ENCODE measurements at places on chromosomes 4 and X.

DNA sequence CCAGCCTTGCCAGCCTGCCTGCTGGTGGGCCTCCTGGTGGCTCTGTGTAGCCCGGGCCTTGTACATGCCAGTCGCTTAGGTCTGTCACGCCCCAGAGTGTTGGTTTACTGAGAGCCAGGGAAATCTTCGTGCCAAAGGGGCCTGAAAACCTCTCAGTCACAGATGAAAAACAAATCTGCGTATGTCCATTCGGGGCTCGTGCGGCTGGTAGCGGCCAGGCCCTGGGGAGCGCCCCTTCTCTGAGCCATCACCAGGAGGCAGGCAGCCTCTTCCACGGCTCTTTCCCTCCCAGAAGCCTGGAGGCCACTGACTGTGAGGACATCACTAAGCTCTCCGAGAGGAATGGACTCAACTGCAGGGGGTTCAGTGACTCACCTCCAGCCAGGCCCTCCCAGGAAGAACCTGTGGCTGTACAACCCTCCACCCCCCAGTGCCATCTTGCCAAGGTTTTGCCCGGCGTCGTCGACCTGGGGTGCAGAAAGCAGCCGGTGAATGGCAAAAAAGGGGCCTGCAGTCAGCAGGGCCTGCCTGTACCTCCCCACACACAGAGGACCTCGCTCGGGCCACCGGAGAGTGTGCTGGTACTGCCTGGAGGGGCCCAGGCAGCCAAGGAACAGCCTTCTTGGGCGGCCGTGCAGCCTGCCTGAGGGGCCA lies 162.2 kb downstream of the BCOR start:
- no peak for DNase-seq

DNA sequence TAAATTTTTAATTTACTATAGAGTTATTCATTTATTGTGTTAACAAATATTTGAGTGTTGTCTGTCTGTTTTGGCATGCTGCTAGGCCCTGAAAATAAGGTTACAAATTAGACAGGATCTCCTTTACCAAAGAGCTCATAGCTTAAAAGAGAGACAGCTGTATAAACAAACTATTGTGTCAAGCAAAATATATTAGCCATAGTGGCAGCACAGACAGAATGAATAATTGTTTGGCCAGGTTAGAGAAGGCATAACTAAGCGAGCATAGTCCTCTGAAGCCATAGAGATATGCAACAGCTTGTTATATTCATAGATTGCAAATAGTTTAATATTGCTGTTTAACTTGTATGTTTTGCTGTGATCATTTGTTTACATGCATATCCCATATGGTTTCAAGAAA lies 66.7 kb upstream of the NDUFC1 start:
- DNase-seq = no peak

- DNase-seq = no peak
Observed at GRCh38 chrX:151773434-151773833, 38.9 kb downstream of the CNGA2 start.

DNA sequence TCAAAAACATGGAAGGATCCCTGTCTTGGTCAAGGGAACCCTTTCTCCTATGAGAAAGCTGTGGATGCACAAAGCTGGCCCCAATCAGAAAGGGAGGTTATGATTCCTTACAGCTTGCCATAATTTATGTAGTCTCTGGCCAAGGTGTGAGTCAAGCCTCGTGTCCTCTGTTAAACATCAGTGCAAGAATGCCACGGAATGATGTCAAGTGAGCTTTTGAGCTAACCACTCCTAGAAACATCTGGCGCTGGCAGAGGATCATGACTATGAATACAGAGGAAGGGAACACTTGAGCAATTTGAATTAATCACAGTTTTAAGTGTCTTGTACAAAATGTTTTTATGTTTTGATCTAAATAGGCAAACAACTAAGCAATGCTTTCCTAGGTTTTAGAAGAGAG lies 51.5 kb upstream of the RAP2C start:
- DNase-seq = no peak

DNA sequence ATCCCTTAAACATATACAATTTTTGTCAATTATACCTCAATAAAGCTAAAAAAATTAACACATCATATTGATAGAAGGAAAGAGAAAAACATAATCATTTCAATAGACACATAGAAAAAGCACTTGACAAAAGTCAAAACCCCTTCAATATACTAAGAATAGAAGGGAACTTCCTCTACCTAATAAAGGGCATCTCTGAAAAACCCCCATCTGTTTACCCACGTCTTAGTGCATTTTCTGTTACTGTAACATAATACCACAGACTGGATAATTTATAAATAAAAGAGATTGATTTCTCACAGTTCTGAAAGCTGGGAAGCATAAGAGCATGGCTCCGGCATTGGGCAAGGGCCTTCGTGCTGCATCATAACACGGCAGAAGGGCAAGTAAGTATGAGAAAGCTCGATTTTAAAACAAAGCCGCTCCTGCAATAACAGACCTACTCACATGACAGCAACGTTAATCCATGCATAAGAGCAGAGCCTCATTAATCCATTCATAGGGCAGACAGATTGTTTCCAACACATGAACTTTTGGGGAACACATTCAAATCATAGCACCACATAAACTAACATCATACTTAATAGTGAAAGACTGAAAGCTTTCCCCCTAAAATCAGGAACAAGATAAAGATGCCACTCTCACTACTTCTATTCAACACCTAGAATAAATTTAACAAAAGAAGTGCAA lies 15.7 kb downstream of the STEEP1 start:
- DNase-seq = peak; percentile 36

DNA sequence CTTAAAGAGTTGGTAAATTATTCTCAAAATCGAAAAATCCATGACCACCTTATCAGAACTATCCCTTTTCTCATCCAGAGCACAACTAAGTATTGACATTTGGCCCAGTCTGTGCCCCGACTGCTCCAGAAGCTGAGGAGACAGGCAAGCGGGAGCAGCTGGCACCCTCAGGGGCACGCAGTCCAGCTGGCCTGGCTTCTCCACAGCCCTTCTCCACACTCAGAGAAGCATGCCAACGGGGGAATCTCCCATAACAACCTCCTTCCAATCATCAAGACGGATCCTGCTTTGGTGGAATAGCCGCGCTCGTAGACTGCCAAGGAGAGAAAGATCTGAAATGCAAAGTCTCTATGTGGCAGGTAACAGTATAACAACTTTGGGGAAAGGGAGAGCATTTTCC lies 85.4 kb downstream of the AFAP1 start:
- no peak for DNase-seq

DNA sequence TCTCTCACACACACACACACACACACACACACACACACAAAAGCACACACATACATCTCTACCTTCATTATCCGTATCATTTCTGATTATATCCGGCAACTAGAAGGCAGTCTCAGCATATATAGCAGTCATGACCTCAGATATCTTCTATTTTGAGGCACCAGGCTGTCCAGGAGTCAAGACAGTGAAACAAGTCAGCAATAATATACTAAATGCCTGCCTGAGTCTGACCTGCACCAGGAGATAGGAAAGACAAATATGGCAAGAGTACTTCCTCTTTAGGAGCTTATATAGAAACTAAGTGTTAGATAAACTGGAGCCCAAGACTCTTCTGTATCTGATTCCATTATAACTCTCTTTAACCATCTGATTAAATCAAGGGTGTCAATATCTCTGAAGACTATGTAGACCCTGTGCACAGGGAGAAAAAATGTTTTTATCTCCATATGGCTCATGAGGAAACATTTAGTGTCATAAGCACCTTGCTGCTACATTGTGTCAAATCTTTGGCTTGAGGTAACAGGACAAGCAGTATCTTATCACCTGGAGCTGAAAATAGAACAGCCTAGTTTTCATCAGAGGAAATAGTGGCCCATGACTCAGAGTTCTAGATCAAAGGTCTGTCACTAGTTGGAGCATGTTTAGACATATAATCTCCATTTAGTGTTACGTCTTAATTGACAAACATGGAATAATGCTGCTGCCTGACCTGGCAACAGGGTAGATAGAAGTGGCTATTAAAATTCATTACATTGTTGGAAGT lies 27.0 kb upstream of the FAM47B start:
- no peak for DNase-seq

DNA sequence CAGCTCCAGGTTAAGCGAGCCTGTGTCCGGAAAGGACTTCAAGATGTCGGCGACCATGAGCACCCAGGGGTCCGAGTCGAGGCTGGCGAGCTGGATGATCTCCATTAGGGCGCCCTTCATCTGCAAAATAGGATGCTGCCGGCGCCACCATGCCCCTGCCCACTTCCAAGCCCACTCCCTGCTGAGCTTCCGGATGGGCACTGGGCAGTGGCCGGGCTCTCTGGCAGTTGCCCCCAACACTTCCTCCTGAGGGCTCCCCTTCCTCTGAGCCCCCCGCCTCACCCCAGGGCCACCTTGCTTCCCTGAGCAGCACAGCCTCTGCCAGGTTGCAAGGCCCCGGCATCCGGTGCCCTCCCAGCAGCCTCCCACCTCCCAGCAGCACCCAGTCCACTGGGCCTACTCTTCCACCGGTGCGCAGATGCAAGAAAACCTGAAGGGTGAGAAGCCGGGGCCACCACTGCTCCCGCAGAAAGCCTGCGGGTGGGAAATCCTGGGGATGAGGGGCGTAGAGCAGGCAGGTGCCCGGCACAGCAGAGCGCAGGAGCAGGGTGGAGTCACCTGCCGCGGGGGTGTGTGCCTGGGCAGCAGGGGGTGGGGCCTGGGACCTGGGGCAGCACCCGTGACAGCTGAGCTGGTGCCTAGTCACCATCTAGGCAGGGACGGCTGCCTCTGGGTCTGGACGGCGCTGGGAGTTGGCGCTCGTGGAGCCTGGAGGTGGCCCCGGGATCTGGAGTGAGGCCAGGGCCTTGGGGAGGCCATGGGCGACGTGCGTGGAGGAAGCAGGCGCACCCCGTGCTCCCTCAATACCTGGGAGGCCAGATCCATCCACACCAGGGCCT lies 17.0 kb downstream of the NELFA start:
- DNase-seq = no peak

DNA sequence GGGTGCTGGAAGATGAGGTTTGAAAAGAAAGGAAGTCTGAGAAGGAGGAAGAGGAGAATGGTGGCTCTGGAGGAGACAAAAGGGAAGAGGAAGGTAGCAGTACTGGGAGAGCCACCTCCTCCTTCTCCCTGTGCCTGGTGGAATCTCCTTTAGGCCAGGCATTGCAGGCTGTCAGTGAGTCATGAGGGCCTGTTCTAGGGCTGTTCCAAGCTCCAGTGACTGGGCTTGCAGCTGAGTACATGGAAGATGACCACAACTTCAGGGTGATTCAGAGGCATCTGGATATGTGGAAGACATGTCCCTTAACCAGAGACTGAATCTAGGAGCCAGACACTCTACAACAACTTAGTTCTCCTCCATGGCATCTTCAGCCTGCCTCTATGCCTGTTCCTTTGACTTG lies 107.8 kb downstream of the EFNB1 start:
- DNase-seq = no peak

GRCh38 chr4:41143311-41144039 lies 70.9 kb downstream of the APBB2 start:
- no peak for DNase-seq

DNA sequence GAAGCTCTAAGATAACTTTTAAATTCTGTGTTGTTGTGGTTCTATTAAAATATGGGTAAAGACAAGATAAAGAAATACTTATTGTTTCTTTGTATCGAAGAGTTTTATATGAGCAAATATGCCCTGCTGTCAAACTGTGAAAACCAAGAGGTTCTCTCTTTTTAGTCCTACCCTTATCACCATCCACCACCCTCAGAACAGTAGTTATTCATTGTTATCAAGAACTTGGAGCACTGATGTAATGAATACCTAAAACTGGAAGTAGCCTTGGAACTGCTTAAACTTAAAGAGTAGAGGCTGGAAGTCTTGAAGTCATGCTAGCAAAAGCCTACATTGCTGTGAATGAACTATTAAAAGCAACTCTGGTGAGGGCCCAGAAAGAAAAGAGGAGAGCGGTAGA lies 9.2 kb downstream of the PIR start:
- no peak for DNase-seq

DNA sequence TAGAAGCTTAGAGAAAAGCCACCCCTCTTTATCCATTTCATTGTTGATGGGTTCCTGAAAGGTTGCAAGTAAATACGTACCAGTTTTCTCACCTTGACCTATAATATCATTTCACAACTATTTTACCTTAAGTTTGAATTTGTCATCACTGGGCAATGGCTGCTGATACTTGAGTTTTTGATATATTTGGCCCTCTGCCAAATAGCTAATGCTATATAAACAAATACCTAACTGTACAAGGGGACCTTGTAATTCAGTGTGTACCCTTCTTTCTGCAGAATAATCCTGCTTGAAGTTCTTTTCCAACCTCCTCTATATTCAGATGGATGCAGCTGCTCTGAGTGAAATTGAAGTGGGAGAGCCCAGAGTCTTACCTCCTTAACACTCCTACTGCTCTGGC lies 19.0 kb upstream of the GLUD2 start:
- DNase-seq = no peak

GRCh38 chr4:19425146-19425545 lies 826.6 kb upstream of the SLIT2 start:
- DNase-seq = no peak

- no peak for DNase-seq
Observed at GRCh38 chrX:116961872-116962582, 499.3 kb upstream of the CT83 start.

DNA sequence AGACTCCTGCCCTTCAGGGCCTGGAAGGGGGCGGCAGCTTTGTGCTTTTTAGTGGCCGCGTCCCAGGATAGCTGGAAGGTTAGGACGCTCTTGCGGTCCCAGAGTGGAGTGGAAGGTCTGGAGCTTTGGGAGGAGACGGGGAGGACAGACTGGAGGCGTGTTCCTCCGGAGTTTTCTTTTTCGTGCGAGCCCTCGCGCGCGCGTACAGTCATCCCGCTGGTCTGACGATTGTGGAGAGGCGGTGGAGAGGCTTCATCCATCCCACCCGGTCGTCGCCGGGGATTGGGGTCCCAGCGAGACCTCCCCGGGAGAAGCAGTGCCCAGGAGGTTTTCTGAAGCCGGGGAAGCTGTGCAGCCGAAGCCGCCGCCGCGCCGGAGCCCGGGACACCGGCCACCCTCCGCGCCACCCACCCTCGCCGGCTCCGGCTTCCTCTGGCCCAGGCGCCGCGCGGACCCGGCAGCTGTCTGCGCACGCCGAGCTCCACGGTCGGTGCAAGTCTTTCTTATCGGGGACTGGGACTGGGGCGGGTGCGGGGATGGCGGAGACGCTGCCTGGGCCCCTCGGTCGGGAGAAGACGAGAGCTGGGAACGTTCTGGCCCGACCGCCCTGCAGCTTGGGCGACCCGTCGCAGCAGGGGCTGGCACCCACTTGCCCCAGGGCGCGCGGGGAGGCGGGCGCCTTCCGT lies at the start of gene EDNRA:
EDNRA (plus strand) TSS at position 207 of the 686 bp plus-strand sequence. CDS start 4,585 bp downstream, outside the sequence.
- DNase-seq = no peak

DNA sequence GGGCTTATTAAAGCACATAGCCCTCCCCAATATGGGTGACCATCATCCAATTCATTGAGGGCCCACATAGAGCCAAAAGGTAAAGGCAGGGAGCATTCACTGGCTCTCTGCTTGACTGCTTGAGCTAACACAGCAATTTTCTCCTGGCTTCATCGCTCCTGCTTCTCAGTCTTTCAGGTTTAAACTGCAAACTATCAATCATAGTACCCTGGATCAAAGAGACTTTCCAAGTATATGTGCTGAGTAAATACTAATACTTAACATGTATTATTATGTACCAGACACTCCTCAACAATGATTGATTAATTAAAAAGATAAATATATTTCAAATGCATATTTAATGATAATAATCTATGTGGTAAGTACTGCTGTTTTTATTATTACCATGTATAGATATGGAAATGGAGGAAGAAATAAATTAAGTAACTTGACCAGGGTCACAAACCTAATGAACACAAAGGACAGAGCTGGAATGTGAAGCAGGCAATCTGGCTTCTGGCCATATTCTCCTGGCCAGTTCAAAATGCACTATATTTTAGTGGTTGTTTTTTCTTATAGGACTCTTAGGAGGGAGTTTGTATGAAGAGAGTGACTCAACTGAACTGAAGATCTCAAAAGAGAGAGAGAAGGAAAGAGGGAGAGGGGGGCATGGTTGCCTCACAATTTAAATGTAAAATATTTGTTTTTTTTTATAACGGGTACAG lies 1197.3 kb downstream of the TECRL start:
- DNase-seq = no peak
